GM04504 (cell line): ENCODE measurements at places on chromosomes 11 and 22.
A peak's percentile ranks its signal among the peaks of the same experiment; 100 is the strongest.

- no peak for DNase-seq
Observed at GRCh38 chr22:47018010-47018910, 255.8 kb downstream of the TBC1D22A start.

DNA sequence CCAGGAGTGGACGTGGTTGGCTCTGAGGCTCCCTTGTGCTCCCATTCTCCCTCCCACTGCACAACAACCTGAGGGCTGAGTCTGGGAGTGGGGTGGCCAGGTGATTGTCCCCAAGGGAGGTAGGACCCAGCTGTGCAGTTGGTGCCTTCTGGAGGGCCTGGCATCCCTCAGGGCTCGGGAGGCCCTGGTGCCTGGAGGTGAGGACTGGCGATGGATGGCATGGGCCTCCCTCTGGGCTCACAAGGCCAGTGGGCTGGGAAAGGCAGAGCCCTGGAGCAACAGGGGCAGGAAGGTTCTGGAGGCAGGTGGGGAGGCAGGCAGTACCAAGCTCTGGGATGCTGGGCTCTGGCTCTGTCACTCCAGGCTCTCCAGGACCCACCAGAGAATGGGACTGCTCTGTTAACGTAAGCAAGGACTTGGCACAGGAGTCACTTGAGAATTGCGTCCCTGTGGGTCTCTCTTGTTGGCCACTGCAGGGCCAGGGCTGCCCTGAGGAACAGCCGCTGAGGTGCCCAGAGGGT is 114.2 kb downstream of the KCNQ1OT1 start:
- DNase-seq, result no peak

DNA sequence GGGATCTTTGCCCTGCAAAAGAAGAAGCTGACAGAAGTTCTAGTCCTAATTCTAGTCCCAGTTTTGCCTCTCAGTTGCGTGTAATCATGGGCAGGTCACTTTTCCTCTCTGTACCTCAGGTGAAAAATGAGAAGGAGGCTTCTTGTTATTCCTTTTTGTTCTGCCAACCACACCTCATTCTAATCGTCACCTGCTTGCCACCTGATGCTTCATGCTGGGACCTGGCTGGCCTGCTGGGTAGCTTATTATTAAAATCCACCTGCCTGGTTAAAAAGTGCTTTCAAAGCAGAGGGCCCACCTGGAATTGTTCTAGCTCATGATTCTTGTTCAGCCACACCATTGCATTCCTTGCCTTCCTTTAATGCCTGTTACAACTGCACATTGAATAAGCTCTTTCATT is 8.4 kb upstream of the ALG8 start:
- no peak for DNase-seq

GRCh38 chr11:10824888-10825287 is 16.2 kb upstream of the EIF4G2 start:
- no peak for DNase-seq

- peak; percentile 39 for DNase-seq
Observed at GRCh38 chr11:65425971-65426838, 3.6 kb downstream of the NEAT1 start.

DNA sequence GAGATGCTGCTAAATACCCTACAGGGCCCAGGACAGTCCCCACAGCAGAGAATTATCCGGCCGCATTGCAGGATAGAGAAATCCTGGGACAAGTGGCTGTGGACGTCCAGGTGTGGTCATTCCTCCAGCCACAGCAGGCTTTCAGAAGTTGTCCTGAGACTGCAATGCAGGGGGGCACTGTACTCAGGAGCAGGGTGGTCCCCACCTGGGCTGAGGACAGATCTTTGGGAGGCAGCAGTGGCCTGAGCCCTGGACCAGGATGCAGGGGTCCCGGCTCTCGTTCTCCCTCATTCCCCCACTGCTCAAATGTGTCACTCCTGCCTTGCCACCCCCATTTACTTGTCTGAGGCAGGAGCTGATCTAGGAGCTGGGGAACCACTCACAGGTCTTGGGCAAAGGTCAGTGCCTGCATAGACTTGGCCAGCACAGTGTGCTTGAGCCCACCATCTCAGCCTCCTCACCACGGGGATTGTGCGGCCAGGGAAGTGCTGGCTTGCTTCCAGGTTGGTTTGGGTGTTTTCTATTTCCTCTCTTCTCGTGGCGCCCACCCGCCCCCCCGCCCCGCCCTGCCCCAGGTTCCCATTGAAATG is 15.3 kb downstream of the LINC01488 start:
- no peak for DNase-seq

DNA sequence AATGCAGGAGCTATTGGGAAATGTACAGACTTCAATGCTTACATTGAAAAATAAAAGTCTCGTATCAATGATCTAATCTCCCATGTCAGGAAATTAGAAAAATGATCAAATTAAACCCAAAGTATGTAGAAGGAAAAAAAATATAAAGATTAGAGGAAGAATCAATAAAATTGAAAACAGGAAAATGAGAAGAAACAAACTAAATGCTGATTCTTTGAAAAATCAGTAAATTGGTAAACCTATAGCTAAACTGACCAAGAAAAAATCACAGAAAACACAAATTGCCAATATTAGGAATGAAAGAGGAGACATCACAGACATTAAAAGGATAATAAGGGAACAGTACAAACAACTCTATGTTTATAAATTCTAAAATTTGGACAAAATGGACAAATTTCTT is 11.8 kb downstream of the OR2AT4 start:
- no peak for DNase-seq

- no peak for DNase-seq
Observed at GRCh38 chr11:125663910-125664309, 16.7 kb downstream of the ACRV1 start.

- no peak for DNase-seq
Observed at GRCh38 chr11:65504674-65505465, 6.0 kb downstream of the MALAT1 start.

- no peak for DNase-seq
Observed at GRCh38 chr22:27726331-27726685, 75.2 kb downstream of the MN1 start.

DNA sequence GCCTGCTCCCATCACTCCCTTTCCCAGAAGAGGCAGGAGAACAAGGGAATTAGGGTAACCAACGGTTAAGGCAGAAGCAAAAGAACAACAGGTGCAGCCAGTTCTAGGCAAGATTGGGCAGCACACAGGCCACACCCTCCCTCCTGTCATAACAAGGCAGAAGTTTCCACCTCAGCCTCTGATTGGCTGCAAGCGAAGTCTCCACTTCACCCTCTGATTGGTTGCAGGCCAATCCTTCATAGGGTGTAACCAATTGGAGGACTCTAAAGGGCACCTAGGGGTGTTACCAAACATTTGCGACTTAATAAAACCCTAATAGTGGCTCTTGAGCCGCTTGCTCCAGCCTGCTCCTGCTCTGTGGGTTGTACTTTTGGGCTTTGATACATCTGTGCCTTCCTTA is 153.8 kb downstream of the CACNA1I start:
- no peak for DNase-seq

DNA sequence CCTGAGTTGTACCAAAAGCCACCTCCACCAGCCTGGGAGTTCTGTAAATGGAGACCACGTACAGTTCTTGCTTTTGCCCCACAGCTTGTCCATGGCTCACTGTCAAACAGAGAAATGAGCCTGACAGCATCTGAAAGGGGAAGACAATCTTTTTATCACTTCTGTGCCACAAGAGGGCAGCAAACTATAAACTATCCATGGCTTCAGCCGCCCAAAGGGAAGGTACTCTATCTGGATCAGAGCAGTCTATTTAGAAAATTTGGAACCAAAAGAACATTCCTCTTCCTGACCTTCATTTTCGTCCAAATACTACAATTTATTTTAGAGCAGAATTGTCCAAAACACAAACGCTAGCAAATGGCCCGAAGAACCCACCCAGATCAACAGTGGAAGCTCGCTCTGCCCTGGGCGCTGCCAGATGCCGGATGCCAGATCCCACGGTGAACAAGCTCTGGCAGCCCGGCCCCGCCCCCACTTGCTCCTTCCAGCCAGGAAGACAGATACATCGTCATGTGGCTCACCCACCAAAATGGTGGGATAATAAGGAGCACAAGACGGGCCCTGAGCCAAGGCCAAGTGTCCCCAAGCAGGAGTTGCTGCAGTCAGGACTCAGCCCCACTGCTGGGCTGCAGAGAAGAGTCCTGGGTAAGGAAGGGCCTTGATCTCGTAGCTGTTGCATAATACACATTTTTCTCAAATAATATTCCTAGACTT is 23.9 kb upstream of the SCGB1A1 start:
- DNase-seq, result peak; percentile 68

DNA sequence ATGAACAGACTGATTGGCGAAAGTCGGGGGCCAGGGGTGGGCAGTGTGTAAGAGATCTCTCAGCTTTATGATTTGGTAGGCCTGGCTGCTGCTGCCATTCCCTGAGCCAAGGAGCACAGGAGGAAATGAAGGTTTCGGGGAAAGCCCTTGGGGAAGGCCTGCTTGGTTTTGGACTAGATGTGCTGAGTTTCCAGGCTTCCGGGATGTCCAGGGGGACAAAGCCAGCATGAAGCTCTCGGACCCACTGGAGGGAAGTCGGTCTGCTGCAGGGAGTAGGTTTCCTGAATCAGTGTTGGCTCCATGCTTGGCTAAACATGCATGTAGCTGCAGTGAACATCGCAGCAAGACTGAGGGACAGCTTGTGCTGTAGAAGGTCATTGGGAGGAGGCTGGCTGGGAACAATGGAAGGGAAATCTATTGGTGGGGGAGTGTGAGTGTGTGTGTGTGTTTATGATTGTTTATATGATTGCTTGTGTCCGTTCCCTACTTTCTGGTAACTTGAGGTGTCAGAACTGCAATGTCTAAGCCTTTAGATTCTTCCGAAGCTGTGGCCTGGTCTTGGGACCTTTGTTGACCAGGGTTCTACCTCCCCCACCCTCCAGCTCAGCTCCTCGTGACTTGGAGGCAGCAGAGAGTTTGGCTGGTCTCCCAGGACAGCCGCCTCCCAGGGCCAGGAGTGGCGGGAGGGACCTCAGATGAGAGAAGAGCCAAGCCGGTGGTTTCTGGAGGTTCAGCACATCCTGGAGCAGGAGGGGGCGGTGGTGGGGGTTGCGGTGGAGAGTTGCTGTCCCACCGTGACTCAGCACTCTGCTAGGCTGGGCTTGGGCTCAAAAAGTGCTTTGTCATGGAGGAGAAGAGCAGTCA is 4.0 kb upstream of the FTH1 start:
- DNase-seq, result peak; percentile 98

DNA sequence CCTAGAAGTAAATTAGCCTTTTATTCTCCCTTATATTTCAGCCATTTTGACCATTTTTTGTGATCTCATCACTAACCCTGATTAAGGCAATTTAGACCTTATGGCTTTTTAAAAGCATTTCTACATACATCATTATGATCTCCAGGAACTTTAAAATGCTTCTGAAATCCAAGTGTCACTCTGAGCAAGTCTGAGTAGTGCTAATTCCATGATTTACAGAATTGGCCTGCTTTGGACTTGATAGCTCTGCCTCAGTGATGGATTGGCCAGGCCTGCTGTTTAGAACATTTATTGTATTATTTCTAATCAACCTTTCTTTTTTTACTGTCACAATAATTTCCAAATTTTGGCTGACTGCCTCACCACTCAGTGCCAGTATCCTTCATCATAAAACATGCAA is 116.4 kb downstream of the KCNA4 start:
- no peak for DNase-seq

GRCh38 chr22:24156141-24156912 is 25.0 kb upstream of the SUSD2 start:
- no peak for DNase-seq

DNA sequence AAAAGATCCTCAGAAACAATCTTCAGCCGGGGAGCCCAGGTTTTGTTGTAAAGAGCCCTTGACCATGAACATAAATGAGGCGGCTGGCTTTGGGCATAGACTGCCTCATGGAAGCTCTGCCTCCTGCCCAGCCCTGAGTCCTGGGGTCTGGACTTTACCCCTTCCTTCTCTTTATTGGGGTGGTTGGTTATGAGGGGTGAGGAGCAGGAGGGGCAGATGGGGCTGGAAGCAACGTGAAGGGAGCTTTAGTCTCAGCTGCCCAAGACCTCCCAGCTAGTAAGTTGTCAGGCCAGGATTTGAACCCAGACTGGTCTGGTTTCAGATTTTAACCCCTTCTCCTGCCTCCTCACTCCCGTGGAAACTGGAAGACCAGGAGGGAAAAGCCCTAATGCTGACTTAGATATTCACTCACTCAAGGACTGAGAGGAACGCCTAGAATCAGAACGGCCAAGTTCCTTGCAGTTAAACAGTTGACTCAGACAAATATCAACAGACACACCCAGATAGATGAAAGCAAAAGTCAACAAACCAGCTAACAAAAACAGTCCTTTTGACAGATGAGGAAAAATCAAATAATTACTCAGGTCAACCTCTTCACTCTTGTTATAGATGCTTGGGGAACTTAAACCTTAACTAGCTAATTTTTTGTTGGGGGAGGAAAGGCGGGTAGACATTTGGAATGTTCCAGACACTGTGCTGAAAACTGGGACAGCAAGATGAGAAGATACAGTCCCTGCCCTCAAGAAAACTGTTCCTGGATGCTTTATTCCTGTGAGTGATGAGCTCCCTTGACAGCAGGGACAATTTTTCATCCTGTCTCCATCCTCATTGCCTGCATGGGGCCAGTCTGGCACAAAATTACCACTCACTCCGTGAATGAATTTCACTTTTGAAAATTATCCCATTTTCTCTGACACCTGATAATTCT is 20.8 kb upstream of the ARRB1 start:
- DNase-seq, result no peak

DNA sequence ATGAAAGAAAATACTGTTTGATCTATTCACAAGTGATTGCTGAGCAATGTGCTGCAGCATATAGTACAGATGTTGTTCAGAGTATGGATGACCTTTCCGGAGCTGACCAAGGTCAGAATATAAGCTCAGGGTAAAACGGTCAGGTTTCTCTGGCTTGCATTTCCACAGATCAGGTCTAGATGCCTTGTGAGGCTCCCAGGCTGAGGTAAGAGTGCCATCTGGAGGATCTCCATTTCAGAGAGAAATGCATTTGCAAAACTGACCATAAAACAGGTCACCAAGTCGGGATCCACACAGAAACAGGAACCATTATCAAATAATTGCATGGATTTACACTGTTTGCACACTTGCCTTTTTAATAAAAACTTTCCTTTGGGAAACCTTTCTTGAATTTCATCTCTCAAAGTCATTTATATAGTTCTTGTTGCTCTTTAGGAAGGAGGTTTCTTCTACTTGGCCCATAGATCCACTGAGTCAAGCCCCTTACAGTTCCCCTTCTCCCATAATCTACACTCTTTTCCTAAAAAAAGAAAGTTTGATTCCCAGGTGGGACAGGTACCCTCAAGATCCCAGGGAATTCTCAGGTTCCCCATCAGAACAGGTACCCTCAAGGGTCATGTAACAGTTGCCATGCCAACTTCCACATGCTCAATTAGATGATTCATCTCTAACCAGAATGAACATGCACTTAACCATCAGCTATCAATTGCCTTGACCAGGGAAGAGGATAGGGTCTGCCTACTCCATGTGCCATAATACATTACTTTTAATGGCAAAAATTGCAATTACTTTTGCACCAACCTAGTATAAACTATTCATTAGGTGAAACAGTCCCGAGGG is 25.0 kb upstream of the TMPRSS5 start:
- peak; percentile 29 for DNase-seq

- DNase-seq, result no peak
Observed at GRCh38 chr22:31150615-31151014, 9.4 kb upstream of the RNF185 start.

DNA sequence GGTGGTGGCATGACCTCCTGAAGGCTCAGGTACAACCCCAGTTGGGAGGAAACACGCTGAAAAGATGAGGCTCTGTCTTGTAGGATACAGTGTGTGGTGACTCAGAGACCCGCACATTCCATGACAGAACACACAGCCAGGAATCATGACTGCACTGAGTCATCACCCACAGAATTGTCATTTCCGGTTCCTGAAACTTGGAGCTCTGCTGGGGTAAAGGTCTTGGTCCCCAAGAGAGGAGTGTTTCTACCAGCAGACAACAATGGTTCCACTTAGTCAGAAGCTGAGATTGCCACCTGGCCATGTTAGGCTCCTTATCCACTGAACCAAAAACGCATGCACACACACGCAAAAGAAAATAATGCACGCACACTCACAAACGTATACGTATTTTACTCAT is 31.5 kb upstream of the CYB5R3 start:
- DNase-seq, result peak; percentile 86
